ENCODE measurements at places on chromosomes 1 and 21.
A peak's percentile ranks its signal among the peaks of the same experiment; 100 is the strongest.

- no peak for DNase-seq
Measured at GRCh38 chr21:33976082-33977016, 60.7 kb upstream of the ATP5PO start.

- DNase-seq = no peak
Measured at GRCh38 chr21:35096959-35097358, 47.9 kb upstream of the RUNX1 start.

- DNase-seq = peak; percentile 69
Measured at GRCh38 chr1:111139324-111139955, 453 bp downstream of the DRAM2 start.

GRCh38 chr1:7845761-7846160 is 7.1 kb downstream of the UTS2 start:
- no peak for DNase-seq

DNA sequence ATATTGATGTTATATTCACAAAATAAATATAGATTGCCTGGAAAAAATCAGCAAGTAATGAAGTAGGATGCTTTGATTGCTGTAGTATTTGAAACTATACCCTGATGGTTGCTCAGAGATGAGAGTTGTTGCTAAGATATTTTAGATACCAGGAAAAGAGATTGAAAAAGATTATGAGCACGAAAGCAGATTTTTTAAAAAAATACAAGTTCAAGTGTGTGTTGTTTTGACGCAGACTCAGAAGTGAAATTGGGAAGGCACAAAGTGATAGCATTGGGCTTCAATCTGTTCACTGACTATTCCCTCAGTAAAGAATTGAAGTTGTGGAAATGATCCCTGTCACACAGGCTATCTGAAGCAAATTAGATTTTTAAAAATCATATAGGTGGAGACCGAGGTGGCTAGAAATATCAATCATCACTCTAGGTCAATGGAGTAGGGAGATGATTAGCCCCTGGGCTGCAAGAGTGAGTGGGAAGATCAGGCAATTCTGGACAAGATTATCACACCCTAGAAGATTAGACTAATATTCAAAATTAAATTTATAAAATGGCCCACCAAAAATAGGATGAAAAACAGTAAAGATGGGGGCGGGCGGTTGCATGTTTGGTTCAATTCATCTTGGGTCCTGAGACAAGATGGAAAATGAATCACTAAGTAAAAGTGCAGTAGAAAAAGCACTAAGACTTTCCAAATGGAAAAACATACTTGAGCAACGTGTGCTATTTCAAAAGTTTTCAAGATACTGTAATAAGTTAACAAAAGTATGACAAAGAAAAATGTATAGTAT is 41.5 kb upstream of the LRRC8D start:
- DNase-seq = no peak

DNA sequence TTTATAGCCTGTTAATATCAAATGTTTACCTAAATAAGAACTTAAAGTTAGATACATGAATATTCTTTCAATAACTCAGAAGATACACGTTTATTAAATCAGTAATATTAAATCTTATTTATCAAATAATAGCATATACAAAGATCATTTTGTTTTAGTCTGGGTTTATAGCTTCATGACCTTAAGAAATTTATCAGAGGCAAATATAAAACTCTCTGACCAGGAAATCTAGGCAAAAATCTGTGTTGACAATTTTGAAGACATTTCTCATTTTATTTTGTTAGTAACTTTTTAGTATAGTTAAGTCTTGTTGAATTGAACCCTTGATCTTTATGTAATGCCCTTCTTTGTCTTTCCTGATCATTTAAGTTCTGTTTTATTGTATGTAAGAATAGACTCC is 46.4 kb downstream of the PRKACB start:
- DNase-seq = no peak

DNA sequence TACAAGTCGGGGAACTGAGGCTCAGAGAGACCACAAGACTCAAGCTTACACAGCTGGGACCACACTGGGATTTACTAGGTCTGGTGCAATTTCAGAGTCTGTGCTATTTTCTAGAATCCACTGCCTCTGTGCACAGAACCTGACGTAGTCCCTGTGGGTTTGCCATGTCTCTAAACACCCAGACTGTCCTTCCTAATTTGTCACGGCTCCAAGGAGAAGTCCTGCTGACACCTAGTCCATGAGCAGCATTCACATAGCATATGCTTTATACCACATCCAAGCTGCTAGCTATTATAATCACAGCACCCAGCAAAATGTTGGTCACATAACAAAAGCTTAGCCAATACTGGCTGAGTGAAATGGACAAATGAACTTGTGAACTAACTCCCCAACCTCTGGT is 79.0 kb upstream of the HMGB4 start:
- no peak for DNase-seq

DNA sequence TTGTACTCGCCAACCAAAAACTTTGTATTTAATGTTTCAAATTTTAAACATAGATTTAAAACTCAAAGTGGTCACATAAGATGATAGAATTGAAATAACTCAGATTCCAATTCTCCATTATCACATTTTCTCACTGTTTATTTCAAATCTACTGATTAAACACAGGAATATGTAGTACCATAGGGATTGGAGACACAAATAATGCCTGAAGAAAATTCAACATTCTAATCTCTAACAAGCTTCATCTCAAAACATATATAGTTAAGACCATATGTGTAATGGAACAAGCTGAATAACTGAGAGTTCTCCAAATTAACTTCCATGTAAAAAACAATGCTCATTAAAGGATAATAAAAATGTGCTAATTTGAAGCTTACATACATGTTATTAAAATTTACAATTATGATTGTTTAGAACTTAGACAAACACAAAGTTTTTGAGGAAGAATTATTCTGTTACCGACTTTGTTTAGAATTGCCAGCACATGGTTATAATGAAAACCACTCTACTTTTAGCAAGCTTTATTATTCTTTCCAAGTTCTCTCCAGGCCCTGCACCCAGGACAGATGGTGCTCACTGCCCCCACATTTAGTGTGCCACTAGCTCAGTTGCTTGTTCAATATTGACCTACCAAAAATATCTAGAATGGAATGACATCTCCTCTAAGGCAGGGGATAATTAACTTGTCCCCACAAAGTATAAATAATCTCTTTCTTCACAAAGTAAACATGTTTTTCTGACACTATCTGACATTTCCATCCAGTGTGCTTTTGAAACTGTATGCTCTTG is 467.2 kb downstream of the TTLL7 start:
- no peak for DNase-seq

DNA sequence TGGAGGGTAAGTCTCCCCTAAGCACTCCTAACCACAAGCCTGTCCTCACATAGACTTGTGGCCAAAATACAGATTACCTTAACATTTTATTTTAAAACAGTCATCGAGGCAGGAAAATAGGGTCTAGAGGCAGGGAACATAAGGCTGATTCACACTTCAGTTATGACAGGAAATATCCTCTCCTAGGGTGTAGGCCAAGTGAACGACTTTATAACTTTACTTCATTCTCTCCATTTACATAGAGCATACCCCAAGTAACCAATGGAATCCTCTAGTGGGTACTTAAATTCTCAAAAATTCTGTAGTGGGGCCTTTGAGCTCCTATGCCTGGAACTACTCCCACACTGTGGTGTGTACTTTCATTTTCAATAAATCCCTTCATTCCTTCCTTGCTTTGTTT is 113.0 kb downstream of the WDR3 start:
- DNase-seq = no peak

DNA sequence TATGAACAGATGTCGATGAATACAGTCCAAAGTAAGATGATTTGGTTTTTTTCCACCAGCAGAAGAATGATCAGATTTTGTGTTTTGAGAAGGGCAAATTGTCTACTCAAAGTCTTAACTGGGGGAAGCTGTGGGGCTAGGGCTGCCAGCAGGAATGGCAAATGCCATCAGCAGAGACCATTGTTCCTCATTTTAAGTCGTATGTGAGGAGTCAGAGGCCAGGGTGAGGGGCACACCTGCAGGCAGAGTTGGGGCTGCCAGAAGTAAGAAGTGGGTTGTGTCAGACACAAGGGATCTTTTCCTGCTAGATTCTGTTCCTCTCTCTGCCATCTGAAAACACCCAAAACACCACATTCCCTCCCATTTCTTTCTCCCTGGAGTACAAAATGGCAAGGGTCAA is 8.7 kb downstream of the PARK7 start:
- DNase-seq = no peak

- no peak for DNase-seq
Measured at GRCh38 chr1:101453844-101454243, 217.0 kb downstream of the S1PR1 start.

DNA sequence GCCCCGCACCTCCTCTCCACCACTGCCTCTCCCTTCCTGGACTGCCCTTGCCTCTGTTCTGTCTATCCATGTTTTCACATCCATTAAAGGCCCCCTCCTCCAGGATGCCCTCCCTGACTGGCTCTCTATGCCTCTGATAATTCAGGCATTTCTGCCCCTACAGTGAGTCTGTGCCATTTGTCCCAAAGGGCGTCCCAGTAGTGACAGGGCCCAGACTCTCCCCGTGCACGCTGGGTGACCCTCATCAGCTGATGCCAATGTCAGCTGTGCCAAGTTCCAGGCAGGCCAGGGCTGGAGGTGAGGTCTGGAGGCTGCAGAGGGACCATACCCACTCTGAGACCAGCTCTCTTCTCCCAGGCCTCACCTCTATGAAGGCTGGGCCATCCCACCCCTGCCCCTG is 3.2 kb upstream of the PLEKHG5 start:
- DNase-seq = no peak

DNA sequence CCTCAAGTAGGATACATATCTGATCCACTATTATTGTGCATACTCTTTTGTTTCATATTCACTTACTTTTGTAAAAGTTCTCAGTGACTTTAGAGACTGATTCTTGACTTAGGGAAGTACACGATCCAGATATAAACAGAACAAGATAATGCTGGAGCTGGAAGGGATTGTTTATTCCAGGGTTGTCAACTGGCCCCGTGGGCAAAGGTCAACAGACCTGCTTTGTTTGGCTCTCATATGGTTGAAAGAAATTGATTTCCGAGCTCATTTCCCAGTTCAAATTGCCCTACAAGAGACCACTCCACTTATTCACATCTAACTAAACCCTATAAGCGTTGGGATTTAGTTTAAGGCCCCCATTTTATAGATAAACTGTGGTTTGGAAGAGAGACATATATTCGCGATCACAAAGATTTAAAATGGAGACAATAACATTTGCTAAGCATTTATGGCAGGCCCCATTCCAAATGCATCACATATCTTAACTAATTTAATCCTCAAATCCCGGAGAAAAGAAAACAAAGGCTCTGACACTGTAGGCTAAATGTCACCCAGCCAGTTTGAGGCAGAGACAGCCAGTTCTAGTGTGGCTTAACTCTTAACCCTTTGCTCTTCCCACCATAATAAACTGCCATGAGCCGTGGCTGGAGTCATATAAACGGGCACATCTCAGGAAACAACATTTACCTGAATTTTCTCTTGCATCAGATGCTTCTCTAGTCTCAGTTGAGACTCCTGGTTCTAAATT is 20.6 kb downstream of the REG4 start:
- no peak for DNase-seq

- no peak for DNase-seq
Measured at GRCh38 chr1:101247404-101248287, 10.8 kb downstream of the S1PR1 start.

GRCh38 chr1:201988601-201989000 is 6.2 kb downstream of the RNPEP start:
- DNase-seq = no peak

DNA sequence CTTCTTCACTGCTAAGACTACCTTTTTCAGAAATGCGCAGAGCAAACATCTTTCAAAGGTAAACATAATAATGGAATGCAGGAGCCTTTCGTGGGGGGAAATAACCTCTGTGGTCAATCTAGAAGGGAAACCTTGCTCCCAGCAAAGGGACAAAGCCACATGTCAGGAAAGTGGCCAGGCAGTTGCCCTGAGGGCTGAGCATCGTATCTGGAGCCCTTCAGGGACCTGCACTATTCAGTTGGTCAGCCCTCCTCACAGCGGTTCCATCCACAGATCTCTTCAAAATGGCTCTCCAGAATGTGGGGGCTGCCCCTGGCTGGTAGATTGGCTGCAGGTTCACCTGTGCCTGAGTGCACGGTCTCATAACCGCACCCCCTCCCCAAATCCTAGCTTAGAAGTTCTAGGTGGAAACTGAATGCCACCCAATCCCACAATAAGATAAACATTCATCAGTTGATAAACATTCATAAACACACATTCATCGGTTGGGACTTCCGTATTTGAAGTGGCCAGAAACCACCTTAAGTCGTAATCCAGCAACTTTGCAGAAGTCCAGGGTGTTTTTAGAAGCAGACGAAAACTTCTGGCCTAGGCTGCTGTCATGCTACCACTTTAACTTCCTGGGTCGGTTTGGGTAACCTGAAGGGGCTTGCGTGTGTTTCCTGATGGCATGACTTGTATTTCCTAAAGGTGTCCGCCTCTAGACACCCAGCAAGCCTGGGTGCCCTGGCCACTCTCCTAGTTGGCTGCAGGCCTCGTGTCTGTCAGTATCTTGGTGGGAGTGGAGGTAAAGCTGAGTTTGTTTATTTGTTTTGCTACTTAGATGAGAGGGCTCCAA is 50.5 kb downstream of the RASSF5 start:
- DNase-seq = no peak

DNA sequence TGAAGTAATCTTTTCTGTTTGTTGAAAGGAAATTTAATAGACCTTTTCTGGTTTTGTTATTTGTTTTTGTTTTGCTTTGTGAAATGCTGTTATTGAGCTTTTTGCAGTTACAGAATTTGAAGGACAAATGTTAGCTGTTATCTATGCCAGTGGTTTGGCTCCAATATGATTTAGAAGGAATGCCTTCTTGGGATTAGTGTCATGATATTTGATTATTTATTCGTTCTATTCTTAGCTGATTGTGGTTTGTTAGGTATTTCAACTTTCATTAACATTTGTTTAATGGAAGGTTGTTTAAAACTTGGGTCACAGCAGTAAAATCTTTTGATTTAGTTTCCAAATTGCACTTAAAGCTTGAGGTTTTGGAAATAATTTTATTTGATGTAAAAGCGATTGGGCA is 33.5 kb downstream of the ADGRL2 start:
- no peak for DNase-seq

DNA sequence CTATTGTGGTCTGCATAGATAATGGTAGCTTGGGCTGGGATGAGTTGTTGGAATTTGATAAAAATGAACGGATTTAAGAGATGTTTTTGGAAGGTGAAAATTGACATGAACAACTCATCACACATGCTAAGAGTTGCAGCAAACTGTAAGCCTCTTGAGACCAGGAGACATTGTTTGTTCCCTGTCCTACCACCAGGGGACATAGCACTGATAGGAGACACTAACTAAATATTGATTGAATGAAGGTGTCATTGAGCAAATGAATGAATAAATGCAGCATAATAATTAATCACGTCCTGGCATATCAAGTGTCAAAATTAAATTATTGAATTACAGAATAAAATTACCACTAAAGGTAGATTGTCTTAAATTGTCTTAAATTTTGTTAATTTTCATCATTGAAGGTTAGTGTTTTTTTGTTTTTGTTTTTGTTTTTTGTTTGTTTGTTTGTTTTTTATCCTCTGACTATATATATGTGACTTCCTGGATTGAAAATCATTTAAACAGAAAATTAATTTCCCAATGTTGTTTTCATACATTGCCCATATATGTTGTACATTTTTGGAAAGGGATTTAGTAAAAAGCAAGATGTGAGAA is 285.3 kb upstream of the C1orf105 start:
- no peak for DNase-seq

- no peak for DNase-seq
Measured at GRCh38 chr1:188277771-188278170, 1449.0 kb downstream of the PLA2G4A start.

All from effector CD8-positive, alpha-beta T cell (primary cell).